ENCODE measurements at places on chromosomes 1 and 21.

- DNase-seq = no peak
Observed at GRCh38 chr21:31932470-31932764, 59.6 kb downstream of the HUNK start.

DNA sequence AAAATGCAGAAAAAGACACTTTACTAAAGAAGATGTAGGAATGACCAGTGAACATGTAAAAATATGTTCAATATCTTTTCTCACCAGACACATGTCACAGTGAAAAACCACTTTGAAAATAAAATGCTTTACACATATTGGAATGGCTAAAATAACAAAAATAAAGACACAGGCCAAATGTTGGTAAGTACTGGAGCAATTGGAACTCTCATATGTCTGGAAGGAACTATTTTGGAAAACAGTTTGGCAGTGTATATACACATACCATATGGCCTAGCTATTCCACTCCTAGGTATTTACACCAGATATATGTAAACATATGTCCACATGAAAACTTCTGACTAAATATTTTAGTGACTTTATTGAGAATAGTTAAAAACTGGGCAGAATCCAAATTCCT is 927.2 kb downstream of the BRINP3 start:
- no peak for DNase-seq

DNA sequence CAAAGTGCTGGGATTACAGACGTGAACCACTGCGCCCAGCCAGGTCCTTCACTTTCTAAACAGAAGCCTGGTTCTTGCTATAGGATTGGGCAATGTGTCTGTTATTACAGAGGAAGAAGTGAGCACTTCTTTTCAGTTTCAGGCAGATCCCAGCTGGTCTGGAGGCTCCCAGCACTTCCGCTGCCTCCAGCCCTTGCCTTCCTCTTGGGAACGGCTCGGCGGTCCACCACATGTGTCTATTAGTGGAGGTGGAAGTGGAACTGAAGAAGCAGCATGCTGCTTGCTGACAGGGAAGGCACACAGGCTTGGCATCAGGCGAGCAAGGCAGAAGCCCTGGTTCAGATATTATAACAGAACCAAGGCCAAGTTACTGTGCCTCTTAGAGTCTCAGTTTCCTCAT is 17.0 kb downstream of the MKNK1 start:
- DNase-seq = no peak

GRCh38 chr1:223840254-223840653 is 5.5 kb downstream of the TP53BP2 start:
- DNase-seq = no peak

- DNase-seq = peak; percentile 42
Observed at GRCh38 chr1:50978852-50979781, 9.1 kb downstream of the CDKN2C start.

GRCh38 chr21:15870819-15871218 is 141.0 kb downstream of the USP25 start:
- no peak for DNase-seq

- no peak for DNase-seq
Observed at GRCh38 chr1:78092643-78093042, 46.9 kb downstream of the GIPC2 start.

- no peak for DNase-seq
Observed at GRCh38 chr1:246035060-246035541, 472.0 kb downstream of the SMYD3 start.

- no peak for DNase-seq
Observed at GRCh38 chr1:246805135-246805716, 81.0 kb downstream of the SCCPDH start.

DNA sequence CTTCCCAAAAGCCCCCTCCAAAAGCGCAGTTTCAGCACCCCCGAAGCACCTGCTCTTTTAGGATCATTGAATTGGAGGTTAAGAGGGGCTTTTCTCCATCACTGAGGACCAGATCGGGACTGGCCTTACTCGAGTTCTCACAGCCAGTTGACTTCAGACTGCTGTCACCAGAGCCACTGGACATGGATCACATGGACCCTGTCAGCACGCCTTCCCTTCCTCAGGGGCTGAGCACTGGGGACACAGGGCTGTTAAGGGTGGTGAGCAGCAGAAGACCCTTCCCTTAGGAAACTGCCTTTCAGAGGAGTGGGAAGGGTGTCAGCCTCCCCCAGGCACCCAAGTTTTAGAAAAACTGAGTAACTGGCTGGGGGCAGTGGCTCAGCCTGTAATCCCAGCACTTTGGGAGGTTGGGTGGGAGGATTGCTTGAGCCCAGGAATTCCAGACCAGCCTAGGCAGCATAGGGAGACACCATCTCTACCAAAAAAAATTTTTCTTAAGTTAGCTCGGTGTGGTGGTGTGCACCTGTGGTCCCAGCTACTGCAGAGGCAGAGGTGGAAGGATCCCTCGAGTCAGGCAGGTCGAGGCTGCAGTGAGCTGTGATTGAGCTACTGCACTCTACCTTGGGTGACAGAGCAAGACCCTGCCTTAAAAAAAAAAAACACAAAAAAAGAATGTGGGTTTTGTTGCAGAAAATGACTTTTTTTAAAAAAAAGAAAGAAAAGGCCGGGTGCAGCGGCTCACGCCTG is 584 bp upstream of the FGR start:
- no peak for DNase-seq

- no peak for DNase-seq
Observed at GRCh38 chr1:234135501-234135900, 231.0 kb downstream of the SLC35F3 start.

- peak; percentile 82 for DNase-seq
Observed at GRCh38 chr1:56578138-56578962, 1.0 kb downstream of the PLPP3 start.

- DNase-seq = no peak
Observed at GRCh38 chr1:61223140-61223539, 140.8 kb downstream of the NFIA start.

Measured in astrocyte of the hippocampus (primary cell).